ENCODE measurements at places on chromosomes 6 and 20. TPM values are rescaled to one million over a fixed set of nuclear protein-coding genes. Genes with fewer than 3 reads are reported as not detected.

DNA sequence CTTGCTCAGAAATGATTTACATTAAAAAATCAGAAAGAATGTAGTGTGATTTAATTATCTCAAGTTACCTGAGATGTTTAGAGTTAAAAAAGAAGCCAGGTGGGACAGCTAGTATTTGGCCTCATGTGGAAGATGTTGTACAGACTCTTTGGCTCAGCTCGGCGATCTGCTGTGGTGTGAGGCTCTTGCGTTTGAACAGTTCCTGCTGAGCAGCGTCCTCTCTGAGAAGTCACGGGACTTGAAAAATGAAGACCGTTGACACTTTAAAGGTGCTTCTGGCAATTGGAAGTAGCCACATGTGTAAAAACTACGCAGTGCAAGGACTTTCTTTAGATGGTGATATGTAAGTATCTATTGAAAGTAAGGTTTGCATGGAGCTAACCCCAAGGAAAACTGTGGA is 169.0 kb downstream of the BACH2 start:
- no peak for DNase-seq

- no peak for DNase-seq
These were observed 83.6 kb downstream of the THBS2 start for GRCh38 chr6:169169941-169170582.

DNA sequence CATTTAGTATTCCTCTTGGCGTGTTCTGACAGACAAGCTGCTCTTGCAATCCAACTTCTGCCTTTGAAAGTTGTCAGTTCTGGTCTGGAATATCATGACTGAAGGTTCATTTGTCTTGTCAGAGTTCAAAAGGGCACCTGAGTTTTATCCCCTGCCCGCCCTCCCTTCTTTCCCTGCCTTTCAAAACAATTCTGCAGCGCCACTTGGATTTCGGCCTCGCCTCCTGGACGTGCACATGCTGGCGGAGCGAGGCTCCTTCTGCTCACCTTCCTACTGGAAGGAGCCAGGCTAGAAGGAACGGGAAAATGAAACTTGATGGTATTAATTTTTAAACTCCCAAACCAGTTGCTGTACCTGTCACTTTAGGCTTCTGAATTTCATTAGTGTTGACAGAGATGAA is 55.7 kb upstream of the HDGFL1 start:
- no peak for DNase-seq

DNA sequence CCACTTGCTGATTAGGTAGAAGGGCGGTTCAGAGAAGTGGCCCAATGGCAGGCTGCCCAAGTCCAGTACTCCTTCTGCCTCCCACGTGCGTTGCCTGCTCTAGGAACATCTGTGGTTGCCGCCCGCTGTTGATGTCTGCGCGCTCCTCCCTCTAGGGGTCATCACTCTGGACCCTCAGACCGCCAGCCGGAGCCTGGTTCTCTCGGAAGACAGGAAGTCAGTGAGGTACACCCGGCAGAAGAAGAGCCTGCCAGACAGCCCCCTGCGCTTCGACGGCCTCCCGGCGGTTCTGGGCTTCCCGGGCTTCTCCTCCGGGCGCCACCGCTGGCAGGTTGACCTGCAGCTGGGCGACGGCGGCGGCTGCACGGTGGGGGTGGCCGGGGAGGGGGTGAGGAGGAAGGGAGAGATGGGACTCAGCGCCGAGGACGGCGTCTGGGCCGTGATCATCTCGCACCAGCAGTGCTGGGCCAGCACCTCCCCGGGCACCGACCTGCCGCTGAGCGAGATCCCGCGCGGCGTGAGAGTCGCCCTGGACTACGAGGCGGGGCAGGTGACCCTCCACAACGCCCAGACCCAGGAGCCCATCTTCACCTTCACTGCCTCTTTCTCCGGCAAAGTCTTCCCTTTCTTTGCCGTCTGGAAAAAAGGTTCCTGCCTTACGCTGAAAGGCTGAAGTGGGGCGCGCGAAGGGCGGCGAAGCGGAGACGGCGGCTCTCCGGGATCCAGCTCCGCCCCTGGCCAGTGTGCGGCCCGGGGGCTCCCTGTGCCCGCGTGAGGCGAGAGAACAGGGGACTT is 8.5 kb downstream of the TRIM15 start:
- no peak for DNase-seq

Gene ID4
- 4.2 TPM for total RNA-seq
